ENCODE measurements at places on chromosomes 11 and 22.

DNA sequence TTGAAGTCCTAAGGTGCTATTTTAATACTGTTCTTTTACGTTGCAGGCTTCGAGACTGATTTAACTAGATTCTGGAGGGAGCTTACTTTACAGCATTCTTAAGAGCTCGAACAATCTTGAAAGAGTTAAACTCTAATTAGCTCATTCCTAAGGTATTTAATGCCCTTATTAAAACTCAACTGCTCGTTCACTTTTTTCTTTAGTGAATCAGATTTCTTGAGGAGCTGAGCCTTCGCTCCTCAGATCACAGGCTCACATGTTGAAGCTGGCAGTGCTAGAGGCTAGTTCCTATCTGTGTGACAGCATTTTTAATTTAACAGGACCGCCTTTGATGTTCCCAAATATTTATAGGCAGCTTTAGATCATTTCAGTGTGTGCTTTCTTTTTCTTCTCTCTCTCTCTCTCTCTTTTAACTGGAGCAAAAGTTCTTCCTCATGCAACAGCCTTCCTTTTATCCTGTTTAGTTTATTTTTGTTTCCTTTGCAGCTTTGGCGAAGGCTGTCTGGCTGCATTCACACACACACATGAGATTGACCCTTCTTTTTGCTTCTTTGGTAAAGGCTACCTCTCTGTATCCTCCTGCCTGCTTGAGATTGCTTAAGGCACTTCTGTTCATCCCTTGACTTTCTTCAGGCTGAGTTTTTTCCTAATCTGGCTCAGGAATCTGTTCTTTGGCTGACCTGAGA is 21.0 kb downstream of the ZNRF3 start:
- DNase-seq = no peak

- DNase-seq = no peak
These were observed 23.0 kb upstream of the TRAF6 start for GRCh38 chr11:36532941-36533601.

- DNase-seq = no peak
These were observed 24.9 kb upstream of the C11orf58 start for GRCh38 chr11:16713594-16713993.

GRCh38 chr22:29128891-29129807 is 56.3 kb downstream of the KREMEN1 start:
- no peak for DNase-seq

DNA sequence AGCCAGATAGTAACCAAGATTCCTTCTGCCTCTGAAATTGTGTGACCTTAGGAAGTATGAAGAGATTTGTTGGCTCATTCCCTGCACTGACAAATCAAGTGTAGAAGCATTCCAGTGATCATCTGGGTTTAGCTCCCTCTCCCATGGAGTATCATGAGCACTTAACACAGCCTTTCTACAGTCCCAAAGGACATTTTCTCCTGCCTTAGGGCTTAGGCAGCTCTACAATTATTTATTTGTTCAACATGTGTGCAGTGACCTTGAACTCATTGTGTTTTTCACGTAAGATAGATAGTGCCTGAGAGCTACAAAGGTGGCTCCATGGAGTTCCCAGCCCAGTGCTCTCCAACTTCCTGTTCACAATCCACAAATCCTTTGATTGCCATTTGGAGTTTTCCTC is 94.8 kb upstream of the FAT3 start:
- no peak for DNase-seq

DNA sequence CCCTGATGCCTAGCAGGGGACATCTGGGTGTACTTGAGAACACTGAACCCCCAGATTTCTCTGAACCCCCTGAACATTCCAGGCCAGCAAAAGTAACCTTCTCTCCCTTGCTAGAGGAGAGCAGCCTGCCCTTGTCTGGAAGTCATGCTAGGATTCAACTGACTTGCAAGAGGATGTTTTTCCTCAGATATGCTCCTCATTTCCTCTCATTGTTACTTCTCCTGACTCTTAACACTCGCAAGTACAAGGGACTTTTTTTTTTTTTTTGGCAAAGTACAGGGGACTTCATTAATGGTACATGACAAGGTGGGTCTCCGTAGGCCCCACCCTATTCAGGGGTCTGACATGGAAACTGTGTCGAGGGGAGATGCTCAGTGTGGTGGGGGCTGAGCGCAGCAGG is 6.3 kb upstream of the MCHR1 start:
- no peak for DNase-seq

- DNase-seq = no peak
These were observed 9.6 kb downstream of the NEAT1 start for GRCh38 chr11:65432100-65432650.

GRCh38 chr11:17725174-17725573 is 5.8 kb downstream of the MYOD1 start:
- no peak for DNase-seq

DNA sequence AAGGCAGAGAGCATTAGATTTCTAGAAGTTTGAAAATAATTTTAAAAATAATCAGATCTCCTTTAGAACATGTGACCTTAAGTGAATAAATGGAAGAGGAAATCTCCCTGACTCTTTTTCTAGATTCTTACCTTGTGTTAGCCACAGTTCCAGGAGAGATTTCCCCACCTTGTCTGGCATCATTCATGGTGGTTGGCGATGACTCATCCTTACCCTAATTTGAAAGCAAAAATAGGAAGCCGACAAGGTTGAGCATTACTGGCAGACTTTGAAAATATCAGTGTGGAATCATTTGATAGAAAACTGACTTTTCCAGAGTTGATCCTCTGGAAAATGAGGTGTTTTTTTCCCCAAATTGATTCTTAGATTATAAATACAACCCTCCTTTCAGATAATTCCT is 48.1 kb downstream of the CNTN5 start:
- no peak for DNase-seq

- DNase-seq = no peak
These were observed 60.5 kb upstream of the UCP3 start for GRCh38 chr11:74069146-74070046.
